ENCODE measurements at places on chromosomes 16 and 17.

DNA sequence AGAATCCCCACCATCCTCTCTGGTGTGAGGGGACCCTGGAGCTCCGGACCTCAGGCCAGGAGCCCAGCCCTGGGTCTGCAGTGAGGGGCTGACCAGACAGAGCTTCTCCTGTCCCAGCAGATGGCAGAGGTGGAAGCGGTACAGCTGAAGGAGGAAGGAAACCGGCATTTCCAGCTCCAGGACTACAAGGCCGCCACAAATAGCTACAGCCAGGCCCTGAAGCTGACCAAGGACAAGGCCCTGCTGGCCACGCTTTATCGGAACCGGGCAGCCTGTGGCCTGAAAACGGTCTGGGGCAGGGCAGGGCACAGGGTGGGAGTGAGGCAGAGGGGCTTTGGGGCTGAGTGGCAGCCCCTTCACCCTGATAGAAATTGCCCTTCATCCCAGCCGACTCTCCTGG is 527 bp downstream of the UNC45B start:
- DNase-seq: no peak

GRCh38 chr17:46772475-46773220 is 45.8 kb downstream of the WNT3 start:
- DNase-seq: no peak

- no peak for DNase-seq
These were observed 688 bp upstream of the ITGB3 start for GRCh38 chr17:47252766-47253512.

DNA sequence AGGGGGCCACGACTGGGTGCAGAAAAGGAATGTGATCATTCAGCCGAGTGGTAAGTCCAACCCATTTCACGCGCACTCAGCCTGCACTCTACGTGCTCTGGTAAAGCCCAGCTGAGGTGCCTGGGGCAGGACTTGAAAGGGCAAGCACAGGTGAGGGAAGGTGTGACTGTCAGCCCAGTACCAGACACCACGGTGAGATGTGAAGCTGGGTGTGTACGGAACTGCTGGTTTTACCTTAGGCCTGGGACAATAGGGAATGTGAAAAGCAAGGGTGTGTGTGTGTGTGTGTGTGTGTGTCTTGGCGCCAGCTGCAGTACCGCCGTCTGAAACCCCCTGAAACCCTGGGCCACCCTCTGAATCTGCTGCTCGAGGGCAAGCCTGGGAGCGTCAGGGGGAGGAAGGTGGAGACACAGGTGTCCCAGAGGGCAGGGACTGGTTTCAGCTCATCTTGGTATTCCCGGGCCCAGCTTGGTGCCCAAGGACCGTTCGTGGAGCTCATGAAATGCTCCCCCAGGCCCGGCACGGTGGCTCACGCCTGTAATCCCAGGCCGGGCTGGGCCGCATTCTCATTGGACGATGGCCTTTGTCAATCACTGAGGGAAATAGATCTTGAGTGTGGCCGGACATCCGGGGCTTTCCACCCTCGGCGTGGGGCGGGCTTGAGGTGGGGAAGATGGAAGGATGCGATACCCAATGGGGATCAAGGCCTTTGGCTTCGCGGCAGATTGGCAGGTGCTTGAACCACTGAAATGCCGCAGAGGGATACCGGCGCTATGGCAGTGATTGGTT is 27.8 kb upstream of the ST6GALNAC1 start:
- peak; percentile 95 for DNase-seq

GRCh38 chr16:64144617-64145016 is 977.2 kb downstream of the CDH11 start:
- no peak for DNase-seq

DNA sequence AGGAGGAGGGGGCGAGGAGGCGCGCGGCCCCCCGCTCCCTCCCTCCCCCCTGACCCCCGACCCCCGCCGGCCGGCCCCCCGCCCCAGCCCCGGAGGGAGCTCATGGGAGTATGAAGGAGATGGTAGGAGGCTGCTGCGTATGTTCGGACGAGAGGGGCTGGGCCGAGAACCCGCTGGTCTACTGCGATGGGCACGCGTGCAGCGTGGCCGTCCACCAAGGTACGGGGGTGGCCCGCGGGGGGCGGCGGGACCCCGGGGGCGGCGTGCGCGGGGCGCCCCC is 390 bp downstream of the MLLT6 start:
- DNase-seq: no peak

- no peak for DNase-seq
These were observed 908 bp downstream of the CALB2 start for GRCh38 chr16:71359431-71359830.

DNA sequence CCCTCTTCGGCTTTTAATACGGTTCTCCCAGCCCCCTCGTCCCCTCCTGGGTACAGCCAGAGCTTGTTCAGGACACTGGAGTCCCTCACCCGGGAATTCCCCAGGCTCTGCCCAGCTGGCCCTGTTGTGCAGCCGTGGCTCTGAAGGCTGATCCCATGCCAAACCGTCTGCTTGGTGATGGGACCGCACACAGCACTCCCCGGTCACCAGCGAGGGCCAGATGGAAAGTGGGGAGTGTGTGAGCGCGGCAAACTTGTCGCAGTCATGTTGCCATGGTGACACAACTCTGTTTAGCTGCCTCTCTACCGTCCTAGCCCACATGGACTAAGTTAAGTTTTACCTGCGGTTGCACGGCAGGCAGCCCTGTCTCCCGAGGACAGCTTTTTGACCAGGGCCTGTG is 107.9 kb downstream of the RAP1GAP2 start:
- peak; percentile 68 for DNase-seq

DNA sequence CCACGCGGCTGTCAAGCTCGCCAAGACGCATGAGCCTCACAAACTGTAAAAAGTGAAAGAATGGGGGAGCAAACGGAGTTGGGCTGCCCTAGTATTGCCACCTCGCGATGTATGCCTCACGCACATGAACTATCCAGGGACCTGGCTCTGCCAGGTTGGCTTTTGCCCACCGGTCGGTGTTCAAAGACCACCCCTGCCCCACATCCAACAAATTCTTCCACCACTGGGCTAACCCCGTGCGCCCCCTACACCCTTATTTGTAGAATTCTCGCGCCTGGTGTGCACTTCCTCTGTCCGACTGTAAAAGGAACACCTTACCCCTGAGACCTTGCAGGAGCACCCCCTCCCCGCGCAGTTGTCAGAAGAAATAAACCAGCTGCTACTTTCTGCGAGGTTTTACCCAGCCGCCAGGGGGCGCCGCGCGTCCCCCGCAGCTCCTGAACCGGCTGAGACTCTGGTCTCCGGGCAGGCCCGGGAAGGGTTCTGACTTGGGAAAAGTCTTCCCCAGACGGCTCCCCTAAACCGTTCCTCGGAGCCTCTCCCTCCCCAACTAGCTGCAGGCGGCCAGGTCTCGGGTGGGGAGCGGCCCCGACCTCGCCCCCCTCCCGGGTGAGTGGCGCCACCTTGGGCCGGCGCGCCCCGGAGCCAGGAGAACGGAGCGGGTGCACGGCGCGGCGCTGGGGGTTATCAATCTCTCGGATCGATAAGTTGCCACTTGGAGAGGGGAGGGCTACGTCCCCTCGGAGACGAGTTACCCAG is 1.7 kb upstream of the ZNF423 start:
- DNase-seq: no peak

DNA sequence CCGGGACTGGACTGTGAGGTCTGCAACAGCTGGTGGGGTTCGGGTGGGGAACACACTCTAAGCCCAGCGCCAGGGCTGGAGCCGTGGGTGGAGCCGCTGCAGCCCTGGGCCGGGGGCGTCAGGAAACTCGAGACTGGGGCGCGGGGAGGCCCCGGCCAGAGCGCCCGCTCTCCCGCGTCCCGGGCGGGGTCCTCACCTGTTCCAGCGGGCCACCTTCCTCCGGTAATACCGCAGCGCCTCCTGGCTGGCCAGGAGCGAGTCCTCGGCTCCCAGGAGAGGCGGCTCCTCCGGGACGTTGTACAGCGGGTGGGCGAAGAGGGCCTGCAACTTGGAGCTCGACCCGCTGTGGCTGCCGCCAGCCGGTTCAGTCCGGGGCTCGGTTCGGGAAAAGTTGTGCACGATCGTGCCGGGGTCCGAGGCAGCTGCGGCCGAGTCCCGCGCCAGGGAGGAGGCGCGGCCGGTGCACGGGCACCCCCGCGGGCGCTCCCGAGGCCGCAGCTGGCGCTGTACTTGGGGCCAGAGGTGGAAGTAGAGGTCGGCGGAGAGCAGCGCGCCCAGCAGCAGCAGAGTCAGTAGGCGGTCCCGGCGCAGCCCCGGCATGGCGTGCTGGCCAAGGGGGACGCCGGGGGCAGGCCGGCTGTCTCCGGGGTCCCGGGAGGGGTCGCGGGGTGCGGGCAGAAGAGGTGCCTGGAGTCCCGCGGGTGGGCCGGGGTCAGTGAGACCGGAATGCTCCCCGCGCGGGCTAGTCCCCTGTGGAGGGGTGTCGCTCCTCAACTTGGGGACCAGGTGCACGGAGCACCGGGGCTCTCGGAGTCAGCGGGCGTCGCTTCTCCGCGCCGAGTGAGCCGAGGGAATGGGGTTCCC is 868 bp downstream of the FAM20A start:
- DNase-seq: no peak

DNA sequence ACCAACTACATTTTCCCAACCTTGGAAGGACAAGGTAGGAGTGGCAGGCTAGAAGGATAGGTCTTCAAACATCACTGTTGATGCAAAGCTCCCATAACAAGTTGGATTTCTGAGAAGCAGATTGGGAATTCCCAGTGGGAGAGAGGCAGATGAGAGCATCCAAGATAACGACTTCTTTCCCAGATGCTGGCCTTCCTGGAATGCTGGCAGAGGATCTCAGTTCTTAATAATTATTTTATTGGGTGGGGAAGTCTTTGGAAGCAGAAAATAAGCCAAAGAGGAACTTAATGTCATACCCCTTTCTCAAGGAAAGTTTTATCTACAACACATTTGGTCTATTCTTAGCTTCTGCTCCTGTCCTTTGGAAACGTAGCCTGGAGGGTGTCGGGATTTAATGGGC is 64.5 kb downstream of the MPRIP start:
- no peak for DNase-seq

- DNase-seq: no peak
These were observed 37.7 kb downstream of the EPN2 start for GRCh38 chr17:19274893-19275292.

DNA sequence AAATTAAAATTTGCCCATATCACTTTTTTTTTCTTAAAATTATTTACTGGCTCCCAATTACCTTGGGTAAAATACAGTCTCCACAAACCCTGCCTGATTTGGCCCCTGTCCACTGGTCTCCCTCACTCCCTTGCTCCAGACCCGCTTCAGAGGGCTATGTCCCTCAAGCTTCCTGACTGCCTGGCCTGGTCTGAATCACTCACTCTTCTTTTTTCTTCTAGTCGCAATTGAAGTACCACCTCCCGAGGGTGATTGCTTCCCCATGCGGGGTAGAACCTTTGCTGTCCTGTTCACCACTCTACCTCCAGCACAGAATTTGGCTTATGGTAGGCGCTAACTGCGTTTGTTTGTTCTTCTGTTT is 598 bp upstream of the PGAP3 start:
- no peak for DNase-seq

- DNase-seq: no peak
These were observed 1.6 kb upstream of the KRTAP2-4 start for GRCh38 chr17:41067281-41067680.

GRCh38 chr16:65313936-65314626 is 192.2 kb upstream of the CDH11 start:
- no peak for DNase-seq

DNA sequence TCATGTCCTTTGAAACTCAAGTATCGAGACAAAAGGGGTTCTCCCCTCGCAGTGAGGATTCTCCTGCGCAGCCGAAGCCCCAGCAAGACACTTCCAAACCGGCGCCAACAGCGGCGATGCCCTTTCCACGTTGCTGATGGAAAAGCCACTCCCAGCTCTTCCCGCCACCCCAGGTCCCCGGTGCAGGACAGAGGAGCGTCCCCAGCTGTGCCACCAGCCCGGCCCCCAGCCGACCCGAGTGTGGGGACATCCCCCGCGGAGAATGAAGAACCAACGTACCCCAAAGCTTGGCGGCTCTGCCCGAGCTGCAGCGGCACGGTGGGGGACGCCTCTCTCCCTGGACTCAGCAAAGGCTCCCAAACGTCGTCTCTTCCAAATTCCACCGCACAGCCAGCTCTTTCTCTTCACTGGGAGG is 573 bp downstream of the CHST6 start:
- no peak for DNase-seq

Measured in DMS79 (cell line).